ENCODE measurements at places on chromosomes 2 and 18.
A peak's percentile ranks its signal among the peaks of the same experiment; 100 is the strongest.

GRCh38 chr18:29512203-29512602 lies 1335.3 kb upstream of the CDH2 start:
- peak; percentile 11 for DNase-seq

DNA sequence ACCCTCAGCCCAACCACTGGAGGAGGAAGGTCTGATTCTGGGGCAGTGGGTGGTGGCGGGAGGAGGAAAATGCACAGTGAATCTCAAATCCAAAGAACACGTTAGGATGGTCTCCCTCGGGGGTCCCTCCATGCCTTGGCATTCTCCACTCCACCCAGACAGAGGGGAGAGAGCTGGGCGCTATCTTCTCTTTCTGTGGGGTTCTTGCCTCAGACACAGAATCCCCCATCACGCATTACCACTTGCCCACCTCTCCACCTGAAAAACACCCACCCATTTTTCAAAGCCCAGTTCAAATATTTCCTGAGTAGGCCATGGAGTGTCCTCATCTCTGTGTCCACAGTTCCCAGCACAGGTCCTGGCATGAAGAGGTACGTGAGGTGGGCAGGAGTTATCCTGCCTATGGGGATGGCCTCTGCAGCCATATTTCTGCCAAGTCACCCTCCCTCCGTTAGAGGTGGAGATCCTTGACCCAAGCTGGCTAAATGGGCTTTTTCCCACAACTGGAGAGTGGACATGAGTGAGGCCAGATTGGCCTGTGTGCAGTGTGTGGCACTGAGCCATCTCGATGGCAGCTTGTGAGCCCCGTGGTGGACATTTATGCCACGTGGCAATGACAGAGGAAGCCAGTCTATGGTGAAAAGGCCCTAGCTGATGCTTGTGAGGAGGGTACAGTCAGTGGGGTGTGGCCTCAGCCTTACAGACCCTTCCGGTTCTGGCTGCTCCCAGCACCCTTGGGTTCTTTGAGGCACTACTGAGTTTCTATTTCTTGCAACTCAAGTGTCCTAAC lies 9.5 kb upstream of the TEX261 start:
- DNase-seq, result no peak

- DNase-seq, result no peak
Measured at GRCh38 chr2:240685771-240686371, 3.2 kb upstream of the AQP12B start.

- DNase-seq, result no peak
Measured at GRCh38 chr2:174518395-174518794, 31.6 kb upstream of the GPR155 start.

DNA sequence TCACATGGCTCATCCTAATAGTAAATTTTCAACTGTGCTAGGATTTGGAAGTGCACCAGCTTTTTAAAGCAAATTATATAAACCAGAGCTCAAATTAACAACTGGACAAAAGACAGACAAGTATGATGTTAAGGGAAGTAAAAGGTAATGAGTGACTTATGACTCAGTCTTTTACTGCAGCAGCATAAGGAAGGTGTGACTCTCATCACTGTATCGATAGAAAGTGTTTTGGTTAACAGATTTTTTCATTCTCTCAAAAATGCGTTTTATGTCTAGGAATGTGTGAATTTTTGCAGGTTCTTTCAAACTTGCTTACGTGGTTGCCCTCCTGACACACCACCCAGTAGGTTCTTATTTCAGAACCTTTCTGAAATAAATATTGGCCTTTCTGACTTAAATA lies 244.2 kb upstream of the BOD1L2 start:
- no peak for DNase-seq

GRCh38 chr2:30155889-30156658 lies 9.3 kb downstream of the YPEL5 start:
- no peak for DNase-seq

DNA sequence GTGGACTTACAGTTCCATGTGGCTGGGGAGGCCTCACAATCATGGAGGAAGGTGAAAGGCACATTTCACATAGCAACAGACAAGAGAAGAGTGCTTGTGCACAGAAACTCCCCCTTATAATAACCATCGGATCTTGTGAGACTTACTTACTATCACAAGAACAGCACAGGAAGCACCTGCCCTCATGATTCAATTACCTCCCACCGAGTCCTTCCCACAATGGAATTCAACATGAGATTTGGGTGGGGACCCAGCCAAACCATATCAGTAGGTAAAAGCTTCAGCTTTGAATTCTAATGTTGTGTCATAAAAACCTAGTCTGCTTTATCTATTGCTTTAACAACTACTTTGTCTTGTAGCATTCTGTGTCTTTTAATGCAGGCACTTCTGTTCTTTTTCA lies 140.4 kb upstream of the PIK3C3 start:
- DNase-seq, result peak; percentile 7

DNA sequence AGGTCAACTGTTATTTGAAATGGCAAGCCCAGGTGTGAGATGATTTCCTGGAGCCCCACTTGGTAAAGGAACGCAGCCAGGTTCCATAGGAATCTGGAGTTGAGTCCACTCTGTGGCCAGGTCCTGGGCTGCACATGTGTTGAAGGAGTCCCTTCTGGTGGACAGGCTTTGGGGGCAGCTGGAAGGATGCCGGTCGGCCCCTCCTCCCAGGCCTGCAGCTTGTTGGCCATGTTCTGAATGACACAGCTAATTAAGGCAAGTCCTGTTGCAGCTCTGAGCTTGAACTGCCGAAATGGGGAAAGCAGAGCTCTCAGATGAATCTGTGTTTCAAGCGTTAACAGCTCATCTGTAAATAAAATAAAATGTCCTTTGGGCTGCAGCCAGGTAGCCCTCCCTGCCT lies 23.8 kb downstream of the EN1 start:
- no peak for DNase-seq

DNA sequence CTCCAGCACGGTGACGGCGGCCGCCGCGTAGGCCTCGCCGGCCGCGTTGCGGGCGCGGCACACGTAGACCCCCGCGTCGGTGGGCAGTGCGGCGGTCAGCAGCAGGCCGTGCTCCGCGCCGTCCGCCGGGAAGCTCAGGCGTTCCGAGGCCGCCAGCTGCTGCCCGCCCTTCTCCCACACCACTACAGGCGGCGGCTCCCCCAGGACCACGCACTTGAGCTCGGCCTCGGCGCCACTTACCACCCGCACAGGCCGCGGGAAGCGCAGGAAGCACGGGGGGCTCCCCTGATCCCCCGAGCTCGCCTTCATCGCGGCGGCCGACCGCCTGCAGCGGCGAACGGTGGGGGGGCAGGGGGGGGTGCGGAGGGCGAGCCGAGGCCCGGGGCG lies 422 bp downstream of the OBSL1 start:
- no peak for DNase-seq

DNA sequence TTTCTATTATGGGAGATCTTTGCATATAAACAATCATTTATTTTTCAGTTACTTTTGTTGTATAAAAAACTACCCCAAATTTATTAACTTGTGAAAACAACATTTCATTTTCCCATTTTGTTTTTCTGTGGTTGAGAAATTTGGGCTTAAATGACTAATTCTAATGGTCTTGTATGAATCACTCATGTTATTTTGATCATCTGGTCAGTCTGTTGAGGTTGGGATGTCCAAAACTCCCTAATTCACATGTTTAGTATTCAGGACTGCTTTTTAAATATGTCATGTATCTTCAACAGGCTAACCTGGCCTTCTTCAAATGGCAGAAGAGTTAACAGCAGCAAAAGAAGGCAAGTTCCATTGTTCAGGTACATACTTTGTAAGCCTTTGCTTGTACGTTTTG lies 788.1 kb downstream of the TRIB2 start:
- DNase-seq, result no peak

DNA sequence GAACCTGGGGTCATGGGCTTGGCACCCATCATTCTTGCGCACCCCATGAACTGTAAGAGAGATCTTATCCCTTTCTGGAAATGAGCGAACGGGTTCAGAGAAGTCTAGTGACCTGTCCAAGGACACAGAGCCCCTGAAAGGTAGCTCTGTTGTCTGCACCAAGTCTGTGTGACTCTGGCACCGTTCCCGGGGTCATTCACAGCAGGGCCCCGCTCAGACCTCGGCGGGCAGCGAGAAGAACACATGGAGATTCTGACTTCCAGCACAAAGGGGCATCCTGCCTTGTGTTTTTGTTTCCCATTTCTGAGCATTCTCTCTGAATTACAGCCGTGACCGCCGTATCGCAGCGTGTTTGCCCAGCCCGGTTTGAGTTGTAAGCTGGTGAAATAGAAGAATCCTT lies 231.7 kb downstream of the KLHL29 start:
- DNase-seq, result no peak

DNA sequence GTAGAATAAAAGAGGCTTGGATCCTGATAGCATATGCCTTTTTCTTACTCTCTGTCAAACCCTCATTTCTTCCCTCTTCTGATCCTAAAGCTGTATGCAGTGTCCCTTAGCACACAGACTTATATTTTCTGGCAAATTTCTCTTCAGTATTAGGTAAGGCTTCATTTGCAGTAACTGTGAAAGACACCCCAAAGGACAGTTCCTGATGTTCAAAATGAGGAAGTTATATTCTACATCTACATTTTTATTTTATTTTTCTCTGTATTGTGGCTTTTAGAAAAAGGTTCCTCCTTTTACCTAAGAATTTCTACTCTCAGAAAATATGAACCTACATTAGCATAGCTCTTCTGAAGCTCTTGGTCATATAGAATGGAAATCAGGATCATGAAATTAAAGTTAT lies 261.7 kb downstream of the PDE11A start:
- DNase-seq, result no peak

DNA sequence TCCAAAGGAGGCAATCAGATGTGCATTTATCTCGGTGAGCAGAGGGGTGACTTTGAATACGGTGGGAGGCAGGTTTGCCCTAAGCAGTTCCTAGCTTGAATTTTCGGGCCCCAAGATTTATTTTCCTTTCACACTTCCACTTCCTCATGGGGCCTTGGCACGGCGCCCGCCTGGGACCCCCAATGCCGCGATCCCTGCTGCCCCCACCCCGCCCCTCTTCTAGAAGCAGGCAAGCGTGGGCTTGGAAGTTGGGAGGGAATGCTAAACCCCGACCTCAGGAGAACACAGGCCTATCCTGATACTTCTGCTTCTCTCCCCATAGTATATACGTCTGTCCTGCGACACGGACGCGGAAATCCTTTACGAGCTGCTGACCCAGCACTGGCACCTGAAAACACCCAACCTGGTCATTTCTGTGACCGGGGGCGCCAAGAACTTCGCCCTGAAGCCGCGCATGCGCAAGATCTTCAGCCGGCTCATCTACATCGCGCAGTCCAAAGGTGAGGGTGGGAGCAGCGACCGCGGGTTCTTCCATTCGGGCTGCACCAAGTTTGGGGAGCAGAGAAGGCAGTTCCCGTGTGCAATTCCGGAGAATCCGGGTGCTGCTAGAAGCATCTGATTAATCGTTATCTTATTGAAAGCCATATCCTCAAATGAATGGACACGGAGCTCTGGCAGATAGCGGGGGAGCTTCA lies 21.6 kb downstream of the TRPM8 start:
- DNase-seq, result no peak

GRCh38 chr2:58042486-58042970 lies 4.1 kb upstream of the VRK2 start:
- no peak for DNase-seq

DNA sequence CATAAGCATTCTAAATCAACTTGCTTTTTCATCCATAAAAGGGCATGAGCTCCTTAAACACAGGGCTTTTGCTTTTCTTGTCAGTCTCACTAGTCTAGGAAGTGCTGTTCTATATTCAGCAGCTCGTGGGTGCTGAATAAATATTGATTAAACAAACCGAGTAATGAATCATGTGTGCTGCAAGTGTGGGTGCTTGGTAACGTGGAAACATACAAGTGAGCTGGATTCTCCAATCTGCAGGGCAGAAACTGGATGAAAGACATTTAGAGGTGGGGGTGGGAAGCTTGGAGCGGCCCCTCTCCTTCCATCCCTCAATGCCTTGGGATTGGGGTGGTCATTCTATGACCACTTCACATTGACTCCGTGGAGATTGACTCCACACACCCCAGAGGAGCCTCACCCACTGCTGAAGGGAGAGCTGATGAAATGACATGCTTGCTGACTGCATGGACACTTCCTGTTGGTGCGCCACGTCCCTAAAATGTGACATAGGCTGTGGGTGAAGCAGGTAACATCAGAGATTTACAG lies 114.6 kb downstream of the DOCK10 start:
- no peak for DNase-seq

DNA sequence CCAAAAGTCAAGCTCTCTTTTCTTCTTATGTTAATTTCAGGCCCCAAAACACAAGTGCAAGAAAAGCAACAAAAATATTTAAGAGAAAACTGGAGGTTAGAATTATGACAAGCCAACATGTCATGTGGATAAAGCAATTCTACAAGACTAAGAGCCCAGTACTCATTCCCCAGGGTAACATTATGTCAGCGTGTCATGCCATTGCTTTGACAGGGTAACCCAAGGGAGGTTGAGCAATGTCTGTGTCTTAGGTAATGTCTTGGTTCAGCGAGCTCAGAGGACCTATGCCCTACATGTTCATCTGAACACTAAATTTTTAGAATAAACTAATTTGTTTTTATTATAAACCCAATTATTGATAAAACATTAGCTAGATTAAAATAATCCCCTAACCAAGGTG lies 173.2 kb upstream of the ZNF804A start:
- DNase-seq, result no peak

DNA sequence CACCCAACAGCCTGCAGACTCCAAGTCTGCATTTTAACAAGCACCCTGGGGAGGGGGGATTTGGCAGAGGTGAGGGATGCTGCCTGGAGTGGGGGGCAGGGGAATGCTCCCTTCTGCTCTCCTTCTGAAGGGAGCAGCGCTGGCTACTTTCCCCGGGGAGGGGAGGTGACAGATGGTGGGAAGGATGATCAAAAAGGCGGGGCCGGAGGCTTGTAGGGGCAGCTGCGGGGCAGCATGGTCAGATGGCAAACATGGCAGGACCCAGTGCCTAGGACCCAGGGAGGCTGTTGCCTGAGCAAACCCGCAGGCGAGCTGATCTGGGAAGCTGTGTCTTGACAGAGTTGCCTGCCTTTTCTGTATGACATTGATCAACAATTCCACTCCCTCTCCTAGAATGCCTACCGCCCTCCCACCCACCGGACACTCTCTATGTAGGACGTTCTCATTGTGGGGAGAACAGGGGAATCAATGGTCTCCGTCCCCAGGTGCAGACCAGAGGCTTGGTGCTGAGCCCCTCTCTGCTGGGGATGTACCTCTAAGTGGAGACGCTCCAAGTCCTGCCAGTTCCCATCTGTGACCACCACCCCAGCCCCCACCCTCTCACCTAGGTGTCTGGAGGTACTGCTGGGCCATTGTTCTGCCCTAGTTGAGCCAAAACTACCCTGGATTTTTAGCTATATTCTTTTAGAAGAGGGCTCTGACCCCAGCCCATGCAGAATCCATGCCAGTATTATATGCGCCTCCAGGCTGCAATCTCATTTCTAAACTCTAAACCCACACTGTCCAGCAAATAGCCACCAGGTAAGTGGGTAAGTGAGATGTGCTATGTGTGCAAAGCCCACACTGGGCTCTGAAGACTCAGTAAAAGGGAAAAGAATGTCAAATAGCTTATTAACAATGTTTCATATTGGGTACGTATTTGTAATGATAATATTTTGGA lies 89.7 kb upstream of the SEC11C start:
- DNase-seq, result peak; percentile 13

- no peak for DNase-seq
Measured at GRCh38 chr2:67858886-67859285, 203.9 kb downstream of the C1D start.
